CD8-positive, alpha-beta memory T cell (primary cell): ENCODE measurements at places on chromosomes 6 and 20. TPM values are rescaled to one million over a fixed set of nuclear protein-coding genes. Genes with fewer than 3 reads are reported as not detected.

Gene NANP
- total RNA-seq, result 5.4 TPM

Gene BEND6
- total RNA-seq, result not detected

Gene HLA-A
- total RNA-seq, result 1,390 TPM

GRCh38 chr20:59750209-59750840 is 146.0 kb downstream of the PHACTR3 start:
- no peak for DNase-seq
- no peaks in the 10 kb centered on the region for H3K4me1 ChIP-seq
- no peak overlapping the region for H3K27ac ChIP-seq
- H3K36me3 ChIP-seq, result no peaks in the 10 kb centered on the region
- H3K4me3 ChIP-seq, result no peak overlapping the region
- H3K27me3 ChIP-seq, result no peaks in the 10 kb centered on the region

- DNase-seq, result no peak
- no peaks in the 10 kb centered on the region for H3K36me3 ChIP-seq
- no peaks in the 10 kb centered on the region for H3K4me1 ChIP-seq
- H3K27ac ChIP-seq, result no peak overlapping the region
- no peak overlapping the region for H3K4me3 ChIP-seq
Observed at GRCh38 chr6:133070410-133071043, 170.6 kb upstream of the EYA4 start.
